ENCODE measurements at places on chromosomes 11 and 22.

- no peak for DNase-seq
Observed at GRCh38 chr11:132623511-132623910, 908.8 kb downstream of the OPCML start.

DNA sequence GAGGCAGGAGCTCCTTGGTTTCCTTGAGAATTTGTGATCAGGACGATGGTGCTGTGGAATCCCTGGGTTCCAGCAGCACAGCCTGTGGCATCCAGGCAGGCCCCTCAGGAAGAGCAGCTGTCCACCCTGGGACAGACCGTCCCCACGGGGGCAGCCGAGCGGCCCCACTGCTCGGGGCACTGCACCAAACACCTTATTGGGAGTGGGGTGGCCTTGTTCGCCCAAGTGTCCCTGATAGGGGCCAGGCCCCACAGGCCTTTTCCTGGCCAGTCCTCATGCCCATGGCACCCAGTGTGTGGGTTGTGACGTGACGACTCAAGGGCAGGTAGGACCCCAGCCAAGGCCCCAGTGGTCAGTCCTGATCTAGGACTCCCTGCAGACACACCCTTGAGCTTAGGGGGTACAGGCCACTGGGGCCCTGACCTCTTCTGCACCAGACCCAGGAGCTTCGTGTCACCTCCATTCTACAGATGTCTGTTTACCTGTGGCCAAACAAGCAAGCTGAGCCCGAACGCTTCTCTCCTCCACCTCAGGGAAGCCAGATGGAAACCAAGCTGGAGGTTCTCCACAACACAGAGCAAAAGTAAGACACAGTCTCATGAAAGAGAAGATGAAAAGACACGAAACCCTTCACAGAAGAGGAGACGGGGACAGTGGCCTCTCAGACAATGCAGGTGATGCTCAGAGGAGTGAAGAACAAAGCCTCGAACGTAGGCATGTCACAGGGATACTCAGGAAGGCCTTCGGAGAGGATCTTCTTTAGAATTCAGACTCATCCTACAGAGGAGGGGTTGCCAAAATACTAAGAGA lies 1.6 kb upstream of the BRD1 start:
- no peak for DNase-seq

- no peak for DNase-seq
Observed at GRCh38 chr11:8036002-8036802, 44.8 kb upstream of the TUB start.

DNA sequence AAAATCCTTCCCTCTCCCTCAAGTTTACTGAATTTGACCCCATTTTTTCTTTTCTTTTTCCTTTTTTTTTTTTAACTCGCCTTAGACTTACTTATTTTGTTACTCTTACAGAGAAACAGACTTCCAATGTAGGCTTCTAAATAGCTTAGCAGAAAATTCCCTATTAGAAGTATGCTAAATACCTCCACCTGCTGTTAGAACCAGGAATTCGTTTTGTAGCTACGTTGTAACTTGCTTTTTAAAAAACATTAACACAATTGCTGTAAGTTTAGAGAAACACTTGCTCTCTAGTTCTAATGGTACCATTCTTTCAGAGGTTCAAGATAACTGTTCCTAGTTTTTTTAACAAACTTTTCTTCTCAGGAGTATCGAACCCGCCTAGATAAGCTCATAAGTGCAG lies 324.2 kb downstream of the DCDC1 start:
- no peak for DNase-seq

GRCh38 chr11:1330473-1330872 lies 21.0 kb upstream of the TOLLIP start:
- DNase-seq = no peak

GRCh38 chr11:3970108-3970507 lies 114.6 kb downstream of the STIM1 start:
- DNase-seq = no peak

DNA sequence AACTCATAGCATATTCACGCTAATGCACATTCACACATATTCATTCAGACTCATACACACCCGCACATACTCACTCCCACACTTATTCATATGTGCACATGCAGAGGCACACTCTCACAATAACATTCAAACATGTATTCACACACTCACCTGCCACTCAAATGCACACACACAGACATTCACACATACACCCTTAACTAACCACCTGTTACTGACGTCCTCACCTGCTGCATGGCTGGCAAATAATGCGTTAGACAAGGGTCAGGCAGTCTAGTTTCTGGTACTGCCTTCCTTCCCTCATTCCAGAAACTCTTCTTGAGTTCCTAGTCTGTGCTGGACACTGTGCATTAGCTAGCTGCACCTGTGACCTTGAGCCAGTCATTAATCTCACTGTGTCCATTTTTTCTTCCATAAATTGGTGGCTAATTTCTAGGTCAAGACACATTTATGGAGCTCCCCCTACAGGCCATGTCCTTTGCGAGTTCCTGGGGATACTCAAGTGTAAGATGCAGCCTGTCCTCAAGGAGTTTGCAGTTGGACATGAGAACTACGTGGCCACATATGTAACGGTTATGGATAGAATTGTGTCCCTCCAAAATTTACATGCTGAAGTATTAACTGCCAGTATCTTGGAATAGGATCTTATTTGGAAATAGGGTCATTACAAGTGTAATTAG lies 34.5 kb upstream of the SEZ6L start:
- no peak for DNase-seq

- no peak for DNase-seq
Observed at GRCh38 chr11:93160156-93160555, 37.6 kb downstream of the SLC36A4 start.

- DNase-seq = no peak
Observed at GRCh38 chr11:132909021-132909606, 623.2 kb downstream of the OPCML start.

DNA sequence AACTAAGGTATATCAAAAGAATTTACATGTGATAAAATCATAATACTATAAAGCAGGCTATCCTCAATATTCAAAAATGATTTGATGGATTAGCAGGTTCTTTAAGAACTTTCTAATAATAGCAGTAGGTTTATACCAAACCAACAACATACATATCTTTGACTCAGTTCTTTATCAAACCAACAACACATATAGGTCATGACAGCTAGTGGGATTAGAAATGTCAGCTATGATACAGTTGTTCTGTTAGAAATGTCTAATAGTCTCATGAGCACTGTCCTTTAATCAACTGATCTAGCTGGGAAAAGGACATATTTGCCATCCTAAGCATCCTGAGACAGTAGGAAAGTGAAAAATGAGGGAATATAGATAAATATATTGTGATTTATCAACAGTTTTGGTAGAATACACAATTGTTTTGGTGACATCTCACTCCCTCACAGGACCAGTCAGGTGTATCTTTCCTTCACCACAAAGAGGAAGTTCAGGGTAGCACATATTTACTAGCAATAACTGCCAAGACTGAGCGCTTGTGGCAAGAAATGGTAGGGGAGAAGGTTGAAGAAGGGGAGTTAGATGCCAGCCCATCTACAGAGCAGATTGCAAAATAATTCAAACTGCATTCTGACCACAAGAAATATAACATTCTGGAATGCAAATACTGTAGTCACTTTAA lies 90.8 kb upstream of the APOA1 start:
- no peak for DNase-seq

DNA sequence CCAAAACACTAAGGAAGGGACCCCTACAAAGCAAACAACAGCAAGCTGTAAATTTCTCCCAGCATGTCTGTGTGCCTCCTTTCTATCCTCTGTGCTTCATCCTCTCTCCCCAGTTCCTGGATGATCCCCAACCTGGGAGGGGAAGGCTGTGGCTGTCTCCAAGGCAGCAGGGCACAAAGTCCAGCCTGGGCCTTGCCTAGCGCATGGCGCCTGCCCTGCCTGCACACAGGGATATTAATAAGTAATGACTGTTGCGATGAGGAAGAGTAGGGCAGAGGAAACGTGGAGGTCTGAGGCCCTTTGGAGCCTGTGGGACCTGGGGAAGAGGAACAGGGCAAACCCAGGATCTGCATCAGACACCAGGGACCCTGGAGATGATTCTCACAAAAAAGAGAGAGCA lies 2.0 kb downstream of the USH1C start:
- peak; percentile 76 for DNase-seq

GRCh38 chr11:110079726-110080125 lies 13.5 kb upstream of the ZC3H12C start:
- no peak for DNase-seq

GRCh38 chr11:103623933-103624332 lies 412.5 kb upstream of the DDI1 start:
- no peak for DNase-seq

DNA sequence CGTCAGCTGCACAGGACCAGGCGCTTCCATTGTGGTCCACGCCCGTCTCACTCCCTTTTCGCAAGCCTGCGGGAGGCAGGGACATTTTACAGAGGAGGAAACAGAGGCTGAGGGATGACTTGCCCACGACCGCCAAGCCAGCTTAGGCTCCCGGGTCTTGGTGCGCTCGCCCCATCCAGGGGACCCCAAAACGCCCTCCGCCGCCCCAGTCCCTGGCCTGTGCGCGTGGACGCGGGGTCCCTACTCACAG lies 300 bp downstream of the WNT11 start:
- DNase-seq = no peak

- peak; percentile 58 for DNase-seq
Observed at GRCh38 chr11:120525261-120526171, 14.0 kb downstream of the GRIK4 start.

- no peak for DNase-seq
Observed at GRCh38 chr11:68269414-68270081, 2.2 kb downstream of the C11orf24 start.

- DNase-seq = no peak
Observed at GRCh38 chr22:23218867-23219251, 38.5 kb downstream of the BCR start.

- peak; percentile 43 for DNase-seq
Observed at GRCh38 chr11:130847517-130847916, 68.8 kb downstream of the SNX19 start.

DNA sequence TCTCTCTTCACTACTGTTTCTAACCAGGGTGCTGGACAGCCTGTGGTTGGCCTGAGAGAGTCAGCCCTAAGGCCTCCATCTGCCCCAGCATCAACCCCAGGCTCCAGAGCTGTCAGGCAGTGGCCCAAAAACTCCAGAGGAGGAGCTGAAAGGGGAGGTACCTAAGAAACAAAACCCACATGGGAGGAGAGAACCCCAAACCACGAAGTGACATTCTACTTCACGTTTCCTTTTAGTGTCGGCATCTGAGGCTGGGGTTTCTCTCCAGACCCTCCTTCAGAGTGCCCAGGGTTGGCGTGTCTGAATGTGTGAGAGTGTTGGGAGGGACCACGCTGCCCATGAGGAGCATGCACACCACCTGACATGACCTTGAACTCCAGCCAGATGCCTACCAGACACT lies 69.8 kb upstream of the NNMT start:
- no peak for DNase-seq

- no peak for DNase-seq
Observed at GRCh38 chr11:63491240-63491587, 247 bp upstream of the PLAAT5 start.

DNA sequence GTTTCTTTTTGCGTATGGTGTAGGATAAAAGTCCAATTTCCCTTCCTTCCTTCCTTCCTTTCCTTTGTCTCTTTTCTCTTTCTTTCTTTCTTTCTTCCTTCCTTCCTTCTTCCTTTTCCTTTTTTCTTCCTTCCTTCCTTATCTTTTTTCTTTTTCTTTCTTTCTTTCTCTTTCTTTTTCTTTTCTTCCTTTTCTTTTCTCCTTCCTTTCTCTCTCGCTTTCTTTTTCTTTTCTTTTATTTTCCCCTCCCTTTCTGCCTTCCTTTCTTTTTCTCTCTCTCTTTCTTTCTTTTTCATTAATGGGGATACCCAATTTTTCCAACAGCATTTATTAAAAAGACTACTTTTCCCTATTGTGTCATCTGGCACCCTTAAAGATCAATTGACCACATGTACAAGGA lies 1359.7 kb downstream of the FAM181B start:
- no peak for DNase-seq

GRCh38 chr22:46937185-46937584 lies 174.7 kb downstream of the TBC1D22A start:
- DNase-seq = no peak

- no peak for DNase-seq
Observed at GRCh38 chr11:121553389-121553788, 100.6 kb upstream of the SORL1-AS1 start.

GRCh38 chr22:50306753-50307749 lies at the start of gene PLXNB2:
PLXNB2 (minus strand) TSS chr22:50307646; CDS start chr22:50290584, 17,062 bp downstream.
- peak; percentile 84 for DNase-seq

DNA sequence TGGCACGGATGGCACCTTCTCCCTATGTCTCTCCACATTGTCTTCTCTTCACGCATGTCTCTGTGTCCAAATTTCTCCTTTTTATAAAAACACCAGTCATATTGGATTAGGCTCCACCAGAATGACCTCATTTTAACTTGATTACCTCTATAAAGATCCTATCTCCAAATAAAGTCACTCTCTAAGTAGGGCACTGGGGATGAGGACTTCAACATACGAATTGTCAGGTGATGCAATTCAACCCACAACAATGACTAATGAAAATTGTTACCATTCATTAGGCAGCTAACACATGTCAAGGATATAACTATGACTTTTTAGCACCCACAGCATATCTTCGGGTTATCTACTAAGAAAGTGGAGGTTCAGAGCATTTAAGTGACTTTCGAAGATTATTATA lies 55.5 kb upstream of the USP47 start:
- DNase-seq = no peak

GRCh38 chr22:25709758-25710157 lies 32.2 kb upstream of the MYO18B start:
- DNase-seq = no peak

GRCh38 chr22:19822301-19823117 lies 32.2 kb downstream of the GNB1L start:
- no peak for DNase-seq

DNA sequence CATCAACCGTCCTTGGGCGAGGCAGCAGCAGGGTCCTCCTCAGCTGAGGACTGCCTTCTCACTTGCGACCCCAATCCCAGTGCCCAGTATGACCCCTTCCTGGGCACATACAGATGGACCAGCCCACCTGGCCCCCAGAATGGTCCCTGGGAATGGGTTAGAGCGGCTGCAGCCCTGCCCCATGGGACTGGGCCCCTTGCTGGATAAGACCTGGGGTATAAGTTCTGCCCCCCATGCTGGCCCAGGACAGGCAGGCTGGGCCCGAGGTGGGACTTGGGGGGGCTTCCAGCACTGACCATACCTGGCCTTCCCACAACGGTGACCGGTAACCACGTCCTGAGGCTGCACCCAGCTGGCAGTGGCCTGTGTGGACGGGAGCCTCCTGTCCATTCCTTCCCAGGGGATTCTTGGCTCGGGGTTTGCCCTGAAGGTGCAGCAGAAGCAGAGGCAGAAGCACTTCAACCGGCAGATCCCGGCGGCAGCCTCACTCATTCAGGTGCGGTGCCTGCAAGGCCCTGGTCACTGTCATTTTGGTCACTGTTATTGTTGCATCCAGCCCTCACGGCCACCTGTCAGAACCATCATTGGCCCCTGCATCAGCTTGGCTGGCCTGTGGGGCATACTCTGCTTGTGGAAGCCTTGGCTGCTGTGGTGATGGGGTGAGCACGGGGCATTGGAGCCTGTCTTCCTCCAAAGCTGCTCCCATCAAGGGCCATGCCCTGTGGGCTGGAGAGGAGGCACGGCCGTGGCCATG lies 114.8 kb downstream of the KCNQ1OT1 start:
- no peak for DNase-seq

Data from LoVo (cell line).